ENCODE measurements at places on chromosomes 11 and 22.

DNA sequence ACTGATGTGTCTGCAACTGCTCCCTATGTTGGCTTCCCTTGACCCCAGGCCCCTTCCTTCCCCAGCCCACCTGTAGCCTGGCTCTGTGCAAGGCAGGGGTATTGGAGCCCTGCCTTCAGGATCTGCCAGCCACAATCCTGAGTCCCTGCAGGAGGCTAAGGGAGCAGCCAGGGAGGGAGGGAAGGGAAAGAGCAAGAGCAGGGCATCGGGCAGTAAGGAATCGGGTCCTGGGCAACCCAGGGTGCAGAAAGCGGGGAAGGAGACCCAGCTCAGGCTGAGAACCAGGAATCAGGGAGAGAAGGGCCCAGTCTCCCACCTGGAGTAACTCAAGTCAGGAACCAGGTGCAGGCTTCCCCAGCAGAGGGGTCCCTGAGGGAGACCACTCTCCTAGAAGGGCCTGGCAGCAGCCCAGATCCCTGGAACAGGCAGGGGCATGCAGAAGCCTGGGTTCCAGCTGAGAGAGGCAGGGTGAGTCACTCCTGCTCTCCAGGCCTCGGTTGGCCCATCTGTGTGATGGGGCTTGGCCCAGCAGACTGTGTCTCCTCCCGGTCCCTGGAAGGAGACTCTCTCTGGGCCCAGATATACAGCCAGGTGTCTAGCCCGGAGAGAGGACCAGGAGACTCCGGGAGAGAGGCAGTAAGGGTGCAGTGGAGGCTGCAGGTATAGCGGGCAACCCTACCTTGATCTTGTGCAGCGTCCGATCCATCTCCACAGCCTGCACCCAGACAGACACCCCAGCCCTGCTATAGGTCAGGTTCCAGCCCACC is 13.4 kb downstream of the STARD10 start:
- DNase-seq, result no peak

GRCh38 chr11:37504921-37505320 is 906.9 kb upstream of the RAG2 start:
- DNase-seq, result no peak

- no peak for DNase-seq
These were observed 735.2 kb upstream of the ANO3 start for GRCh38 chr11:25596701-25597100.

- DNase-seq, result no peak
These were observed 28.1 kb downstream of the FGF4 start for GRCh38 chr11:69746752-69747742.

- no peak for DNase-seq
These were observed 53.0 kb upstream of the RDX start for GRCh38 chr11:110349138-110349996.

GRCh38 chr22:37746366-37747079 is 49.7 kb downstream of the TRIOBP start:
- DNase-seq, result no peak
